ENCODE measurements at places on chromosomes 3 and 15.

DNA sequence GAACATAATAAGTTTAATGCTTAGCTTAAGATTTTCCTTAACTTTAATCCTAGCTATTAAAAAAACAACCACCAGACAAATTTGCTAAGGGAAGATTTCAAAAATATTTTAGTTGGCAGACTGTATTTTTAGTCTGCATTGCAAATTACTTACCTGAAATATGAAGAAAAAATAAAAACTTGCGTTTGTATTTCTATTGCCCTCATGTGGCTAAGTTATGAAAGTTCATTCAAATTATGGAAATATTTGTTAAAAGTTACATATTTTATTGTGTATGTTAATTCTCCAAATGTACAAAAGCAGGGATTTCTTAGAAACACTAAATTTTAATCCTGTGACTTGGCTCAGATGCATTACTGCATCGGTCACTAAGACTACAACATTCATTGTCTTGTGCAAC is 15.0 kb downstream of the GTF2A2 start:
- DNase-seq = no peak

GRCh38 chr15:59307165-59307537 is 65.5 kb downstream of the MYO1E start:
- peak; percentile 26 for DNase-seq

GRCh38 chr15:52112203-52112750 is 298 bp downstream of the BCL2L10 start:
- no peak for DNase-seq

DNA sequence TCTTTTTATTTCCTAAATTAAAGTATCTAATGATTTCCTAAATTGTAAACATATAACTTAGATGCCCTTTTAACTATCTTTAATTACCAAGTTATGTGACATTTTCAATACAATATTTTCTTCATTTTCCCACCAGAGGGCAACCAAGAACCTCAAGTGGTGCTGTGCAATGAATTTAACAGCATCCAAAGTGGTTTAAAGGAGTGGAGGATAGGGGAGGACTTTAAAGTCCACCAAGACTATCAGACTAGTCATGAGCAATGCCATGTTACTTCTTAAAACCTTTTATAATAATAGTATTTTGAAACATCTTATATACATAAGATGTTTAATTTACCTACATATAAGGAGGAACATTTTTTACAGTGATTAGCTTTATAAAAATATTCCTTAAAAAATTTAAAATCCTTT is 74.4 kb downstream of the DLG1 start:
- DNase-seq = peak; percentile 71

GRCh38 chr3:10189557-10190354 is 25.0 kb downstream of the IRAK2 start:
- peak; percentile 88 for DNase-seq

DNA sequence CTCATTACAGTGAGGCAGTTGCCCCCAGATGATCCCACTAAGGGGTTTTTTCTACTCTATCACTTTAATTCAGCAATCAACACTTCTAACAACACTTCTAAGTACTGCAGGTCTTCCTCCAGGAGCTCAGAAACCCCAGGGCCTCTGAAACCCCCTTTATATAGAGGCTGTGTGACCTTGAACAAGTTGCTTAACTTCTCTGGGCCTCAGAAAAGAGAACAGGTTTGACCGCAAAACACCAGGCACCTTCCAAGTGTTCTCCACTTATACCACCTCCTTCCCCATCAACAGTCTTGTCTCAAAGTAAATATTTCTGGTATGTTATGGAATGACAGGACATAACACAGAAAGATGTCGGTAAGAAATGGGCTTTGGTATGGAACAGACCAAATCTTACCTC is 85.7 kb upstream of the WNT5A start:
- DNase-seq = no peak

DNA sequence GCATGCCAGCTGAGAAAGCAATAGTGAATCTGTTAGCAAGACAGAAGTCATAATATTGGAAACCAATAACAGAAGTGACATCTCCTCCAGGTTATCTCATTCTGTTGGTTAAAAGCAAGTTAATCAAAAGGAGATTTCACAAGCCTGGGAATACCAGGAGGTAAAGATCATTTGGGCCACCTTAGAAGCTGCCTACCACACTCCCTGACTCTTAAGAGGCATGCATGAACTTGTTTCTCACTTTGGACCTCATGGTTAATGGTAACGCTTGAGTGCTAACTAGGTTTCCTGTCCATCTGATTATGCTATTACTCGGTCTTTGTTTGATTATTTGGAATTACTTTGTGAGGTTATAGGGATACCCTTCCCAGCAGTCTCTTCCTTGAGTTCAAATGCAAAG is 650.8 kb upstream of the SGO1 start:
- no peak for DNase-seq

DNA sequence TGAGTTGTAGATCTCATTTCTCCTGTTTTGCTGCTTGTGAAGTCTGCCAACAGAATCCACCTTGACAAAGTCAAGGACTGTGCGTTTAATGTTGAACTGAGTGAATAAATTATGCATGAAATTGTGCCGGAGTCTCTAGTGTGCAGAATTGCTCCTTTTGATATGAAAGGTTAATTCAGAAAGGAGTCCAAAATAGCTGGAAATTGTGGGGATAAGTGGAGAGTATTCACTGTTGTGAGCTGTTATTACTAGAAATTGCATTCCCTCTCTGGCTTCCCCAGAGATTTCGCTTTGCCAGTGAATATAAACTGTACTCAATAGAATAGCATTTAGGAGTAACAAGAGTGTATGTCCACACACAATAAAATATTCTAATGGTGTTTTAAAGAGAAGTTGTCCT is 43.1 kb downstream of the SAMMSON start:
- DNase-seq = no peak

GRCh38 chr3:155418407-155418806 is 124.9 kb upstream of the STRIT1 start:
- no peak for DNase-seq

GRCh38 chr3:16386561-16386960 is 121.5 kb downstream of the OXNAD1 start:
- DNase-seq = no peak

DNA sequence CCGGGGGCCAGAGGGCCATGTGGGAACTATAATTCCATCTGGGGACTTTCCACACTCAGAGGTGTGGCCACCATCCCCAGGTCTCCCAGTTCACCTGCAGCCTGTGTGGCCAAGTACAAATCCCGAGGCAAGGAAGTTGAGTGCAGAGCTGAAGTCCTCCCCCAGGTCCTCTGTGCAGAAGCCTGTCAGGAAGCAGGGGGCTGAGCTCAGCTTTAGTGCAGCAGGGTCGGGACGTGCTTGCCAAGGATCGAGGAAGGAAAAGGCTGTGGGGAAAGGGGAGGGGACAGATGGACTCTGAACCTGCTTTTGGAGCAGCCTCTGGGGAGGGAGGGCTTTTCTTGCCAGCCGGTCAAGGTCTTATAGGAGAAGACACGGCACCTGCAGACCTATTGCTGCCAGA is 67.7 kb downstream of the CHRNA7 start:
- no peak for DNase-seq

DNA sequence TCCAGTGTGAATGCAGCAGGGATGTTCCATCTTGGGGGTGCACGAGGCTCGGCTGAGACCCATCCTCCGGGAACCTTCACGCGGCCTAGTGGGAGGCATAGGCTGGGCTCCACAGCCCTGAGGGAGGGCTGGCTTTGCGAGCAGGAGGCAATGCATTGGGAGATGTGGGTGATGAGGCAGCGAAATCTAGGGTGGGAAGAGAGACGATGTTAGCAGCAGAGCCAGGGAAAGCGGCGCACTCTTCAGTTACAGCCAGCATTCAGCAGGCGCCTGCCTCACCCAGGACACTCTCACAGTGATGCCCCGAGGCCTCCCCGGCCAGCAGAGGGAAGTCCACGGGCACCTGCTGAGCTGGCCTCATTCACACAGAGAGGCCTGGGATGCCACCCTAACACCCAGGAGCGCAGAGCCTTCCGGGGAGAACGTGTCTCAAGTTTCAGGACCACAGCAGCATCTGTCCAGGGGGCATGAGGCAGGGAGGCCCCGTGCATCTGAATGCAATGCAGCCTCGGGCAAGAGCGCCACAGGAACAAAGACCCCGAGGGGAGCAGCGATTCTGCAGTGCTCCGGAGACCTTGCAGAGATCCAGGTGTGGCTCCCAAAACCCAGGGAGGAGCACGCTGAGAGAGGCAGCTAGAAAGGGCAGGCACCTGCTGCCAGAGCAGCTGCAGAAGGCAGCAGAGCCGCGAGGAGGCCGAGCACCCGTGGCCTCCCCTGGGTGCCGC is 102.4 kb downstream of the NUP210 start:
- DNase-seq = no peak

DNA sequence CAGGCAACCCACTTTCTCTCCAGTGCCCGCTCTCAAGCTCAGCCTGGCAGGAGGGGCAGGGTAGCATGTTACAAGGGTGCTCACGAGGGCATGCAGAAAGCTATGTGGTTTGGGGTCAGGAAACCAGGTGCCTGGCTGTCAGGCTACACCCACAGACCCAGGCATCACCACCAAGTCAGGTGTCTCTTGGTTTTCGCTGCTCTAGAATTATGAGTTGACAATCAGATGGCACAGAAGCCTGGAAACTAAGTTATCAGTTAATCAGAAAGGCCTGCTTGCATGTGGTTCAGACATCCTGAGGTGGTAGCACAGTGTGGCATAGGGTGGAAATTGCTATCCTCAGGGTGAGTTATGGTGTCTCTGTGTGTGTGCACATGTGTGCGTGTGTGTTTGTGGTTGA is 16.2 kb upstream of the CCR9 start:
- DNase-seq = no peak

- DNase-seq = no peak
Measured at GRCh38 chr3:185583925-185584324, 2.2 kb upstream of the SENP2 start.

GRCh38 chr3:193592841-193593667 is at the start of gene OPA1:
Gene OPA1, plus strand, starts transcription at chr3:193593208. Its CDS starts 170 bp downstream, at chr3:193593378.
- DNase-seq = peak; percentile 96

- no peak for DNase-seq
Measured at GRCh38 chr3:155712008-155712407, 32.9 kb downstream of the PLCH1 start.

GRCh38 chr3:28244491-28244890 is 3.1 kb downstream of the CMC1 start:
- DNase-seq = no peak

DNA sequence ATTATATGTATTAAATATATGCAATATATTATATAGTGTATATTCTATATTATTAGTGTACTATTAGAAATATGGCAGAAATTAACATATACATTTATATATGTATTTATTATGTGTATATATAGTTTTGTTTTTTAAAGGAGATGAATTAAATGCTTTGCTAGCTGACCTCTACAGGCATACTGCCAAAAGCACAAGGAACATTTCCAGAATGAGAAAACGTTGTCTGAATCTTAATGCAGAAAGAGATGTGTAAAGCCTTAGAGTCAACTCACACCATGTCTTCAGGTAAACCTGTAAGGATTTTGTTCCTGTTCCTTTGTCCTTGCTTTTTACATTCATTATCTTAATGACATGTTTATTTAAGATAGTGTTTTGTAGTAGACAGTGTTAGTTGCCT is 111.9 kb downstream of the ST8SIA2 start:
- DNase-seq = peak; percentile 5

DNA sequence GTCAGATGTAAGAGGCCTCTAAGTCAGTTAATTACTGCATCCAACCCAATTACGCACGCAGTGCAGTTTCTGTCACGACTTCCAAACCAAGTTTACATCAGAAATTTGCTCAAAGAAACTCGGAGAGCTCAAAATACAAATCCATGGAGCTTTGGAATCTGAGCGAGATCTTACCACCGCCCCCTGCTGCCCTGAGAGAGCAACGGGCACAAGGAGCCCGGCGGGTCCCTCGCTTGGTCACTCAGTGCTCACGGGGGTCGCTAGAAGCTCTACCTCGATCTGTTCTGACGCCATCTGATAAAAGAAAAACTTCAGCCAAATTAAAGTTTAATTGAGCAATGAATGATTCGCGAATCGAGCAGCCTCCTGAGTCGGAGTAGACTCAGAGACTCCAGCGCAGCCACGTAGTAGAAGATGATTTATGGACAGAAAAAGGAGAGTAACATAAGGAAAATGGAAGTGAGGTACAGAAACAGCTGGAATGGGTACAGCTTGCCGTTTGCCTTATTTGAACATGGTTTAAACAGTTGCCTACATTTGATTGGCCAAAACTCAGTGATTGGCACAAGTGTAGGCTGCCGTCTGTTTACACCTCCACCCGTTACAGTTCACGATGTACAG is 232.7 kb upstream of the ATP10A start:
- no peak for DNase-seq

- DNase-seq = no peak
Measured at GRCh38 chr3:29991198-29991597, 615.2 kb upstream of the TGFBR2 start.

- DNase-seq = no peak
Measured at GRCh38 chr3:8536096-8537056, 34.8 kb downstream of the LMCD1 start.

DNA sequence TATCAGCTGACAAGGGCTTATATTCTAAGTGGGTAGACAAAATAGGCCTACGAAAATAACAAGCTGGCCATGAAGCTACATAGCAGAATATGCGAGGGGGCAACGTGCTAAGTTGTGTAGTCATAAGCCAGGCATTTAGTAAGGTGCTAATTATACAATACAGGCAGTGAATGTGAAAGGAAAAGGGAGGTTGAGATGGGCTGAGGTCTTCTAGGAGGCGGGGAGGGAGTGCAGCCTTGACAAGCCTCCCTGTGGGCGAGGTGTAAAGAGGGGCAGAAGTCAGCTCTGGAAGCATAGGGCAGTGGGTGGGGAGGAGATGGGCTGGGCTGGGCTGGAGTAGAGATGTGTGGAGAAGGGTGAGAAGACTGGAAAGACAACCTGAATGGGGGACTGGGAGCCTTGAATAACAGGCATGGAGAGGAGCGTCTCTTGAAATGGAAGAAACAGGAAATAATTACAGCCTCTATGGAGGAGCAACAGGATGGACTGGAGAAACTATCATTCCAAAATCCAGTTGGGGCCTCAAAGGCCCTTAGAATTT is 1.2 kb downstream of the TIGIT start:
- no peak for DNase-seq

- no peak for DNase-seq
Measured at GRCh38 chr3:147705651-147706051, 296.5 kb downstream of the ZIC1 start.

DNA sequence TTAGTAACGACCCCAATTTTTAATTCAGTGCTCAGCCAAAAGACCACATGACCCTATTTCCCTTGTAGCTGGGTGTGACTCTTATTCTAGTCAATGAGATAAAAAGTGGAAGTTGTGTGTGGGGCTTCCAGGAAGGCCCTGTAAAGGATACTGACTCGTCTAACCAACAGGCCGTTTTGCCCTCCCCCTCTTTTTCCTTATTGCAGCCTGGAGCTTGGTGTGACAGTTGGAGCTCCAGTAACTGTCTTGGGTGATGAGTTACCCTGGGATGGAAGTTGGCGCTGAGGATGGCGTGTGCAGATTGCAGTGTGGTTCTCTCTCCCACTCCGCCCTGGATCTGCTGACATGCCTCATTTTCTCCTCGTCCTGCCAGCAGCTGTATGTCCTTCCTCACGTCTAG is 209.3 kb upstream of the PROK2 start:
- DNase-seq = no peak

- peak; percentile 70 for DNase-seq
Measured at GRCh38 chr3:71069797-71070196, 513.7 kb downstream of the FOXP1 start.
